ENCODE measurements at places on chromosomes 4 and X.

GRCh38 chr4:25908491-25908901, 5.5 kb upstream of the SMIM20 start:
- peak; percentile 94 for DNase-seq

- no peak for DNase-seq
These were observed 21.1 kb downstream of the NMU start for GRCh38 chr4:55615008-55615407.

DNA sequence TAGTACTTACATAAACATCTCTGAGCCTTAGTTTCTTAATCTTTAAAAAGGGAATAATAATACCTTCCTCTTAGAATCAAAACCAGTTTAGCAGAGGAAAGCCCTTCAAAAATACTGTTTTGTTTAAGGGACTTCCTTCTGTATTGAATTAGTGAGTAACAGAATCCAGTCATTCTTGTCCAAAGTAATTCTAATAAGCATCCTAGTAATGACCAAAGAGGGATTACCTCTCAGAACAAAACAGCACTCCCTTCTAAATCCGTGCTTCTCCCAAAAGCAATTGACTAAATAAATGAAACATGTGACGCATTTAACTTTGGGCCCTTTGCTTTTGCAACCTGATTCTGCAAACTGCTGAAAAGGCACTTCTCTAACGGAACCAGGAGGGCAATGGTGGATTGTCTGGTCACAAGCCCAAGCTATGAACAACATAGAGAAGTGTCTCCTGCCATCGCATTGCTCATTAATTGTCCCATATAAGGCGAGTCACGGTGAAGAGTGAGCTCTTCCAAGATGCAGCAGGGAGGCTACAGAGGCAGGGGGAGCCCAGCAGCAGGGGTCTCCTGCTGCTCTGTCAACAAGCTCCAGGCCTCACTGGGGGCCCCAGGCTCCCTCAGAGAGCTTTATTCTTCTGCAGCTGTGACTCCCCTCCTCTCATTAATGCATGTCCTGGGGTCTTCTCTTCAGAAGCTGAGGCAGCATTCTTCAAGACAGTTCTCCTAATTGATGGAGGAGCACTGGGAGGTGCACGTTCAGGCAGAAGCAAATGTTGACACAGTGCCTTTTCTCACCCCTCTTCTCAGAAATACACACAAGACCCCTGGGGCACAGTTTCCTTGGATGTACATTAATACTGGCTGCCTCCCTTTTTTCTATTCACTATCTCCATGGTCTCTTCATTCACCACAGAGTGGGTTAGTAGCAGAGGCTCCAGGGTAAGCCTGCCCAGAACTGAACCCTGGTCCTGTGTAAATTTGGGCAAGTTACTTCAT, 419.6 kb upstream of the RASGEF1B start:
- no peak for DNase-seq

GRCh38 chr4:111535792-111536191, 609.5 kb upstream of the FAM241A start:
- no peak for DNase-seq

DNA sequence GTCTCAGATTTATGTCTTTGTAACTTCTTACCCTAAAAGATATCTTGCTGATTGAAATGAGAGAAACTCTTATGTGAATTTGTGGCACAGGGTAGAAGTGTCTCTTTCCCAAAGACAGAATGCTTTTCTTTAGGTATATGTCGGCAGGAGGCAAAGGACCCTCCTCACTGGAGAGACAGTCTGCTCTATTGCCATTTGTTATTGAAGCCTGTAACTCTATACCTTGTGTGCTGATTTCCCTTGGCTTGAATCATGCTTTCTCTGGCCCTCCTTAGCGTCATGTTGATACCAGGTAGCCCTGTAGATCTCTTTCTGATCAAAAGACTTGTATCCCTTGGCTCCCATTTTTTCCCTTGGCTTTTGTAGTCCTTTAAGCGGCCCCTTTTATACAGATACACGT, 284.3 kb downstream of the CXXC4 start:
- DNase-seq: no peak

DNA sequence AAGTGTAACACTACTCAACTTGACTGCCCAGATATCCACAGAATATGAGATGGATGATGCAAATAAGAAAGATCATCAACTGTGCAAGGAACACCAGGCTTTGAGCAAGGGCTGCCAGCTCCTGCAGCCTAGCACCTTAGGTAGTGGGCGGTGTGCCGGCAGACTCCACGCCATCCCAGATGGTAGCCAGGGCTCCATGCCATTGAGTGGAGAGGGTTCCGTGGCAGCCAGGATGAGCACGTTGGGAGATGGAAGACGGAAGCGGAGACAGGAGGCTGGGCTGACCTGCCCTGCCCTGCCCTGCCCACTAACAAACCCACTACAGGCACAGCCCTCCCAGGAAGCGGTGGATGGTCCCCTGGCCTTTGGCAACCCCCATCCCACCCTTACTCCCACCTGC, 51.9 kb downstream of the TMPRSS11F start:
- no peak for DNase-seq

DNA sequence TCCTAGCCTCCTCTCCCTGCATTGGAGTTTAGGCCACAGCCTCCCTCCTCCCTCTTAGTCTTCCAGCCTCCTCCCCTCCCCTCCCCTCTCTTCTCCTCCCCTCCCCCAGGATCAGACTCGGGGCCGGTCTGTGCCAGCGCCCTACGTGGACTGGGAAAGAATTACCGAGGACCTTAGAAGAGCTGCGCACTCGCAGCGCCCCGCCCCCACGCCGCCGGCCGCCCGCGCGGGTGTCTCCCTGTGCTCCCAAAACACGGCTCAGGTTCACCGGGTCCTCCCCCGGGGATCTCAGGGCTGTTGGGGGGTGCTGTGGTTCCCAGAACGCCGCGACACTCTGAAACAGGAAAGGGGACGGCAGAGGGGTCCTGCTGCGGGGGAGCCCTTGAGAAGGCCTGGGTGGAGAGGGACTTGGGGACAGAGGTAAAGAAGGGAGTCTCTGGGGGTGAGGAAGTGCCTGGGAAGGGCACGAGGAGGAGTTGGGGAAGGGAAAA, 122.3 kb upstream of the TBL1X start:
- DNase-seq: peak; percentile 93

DNA sequence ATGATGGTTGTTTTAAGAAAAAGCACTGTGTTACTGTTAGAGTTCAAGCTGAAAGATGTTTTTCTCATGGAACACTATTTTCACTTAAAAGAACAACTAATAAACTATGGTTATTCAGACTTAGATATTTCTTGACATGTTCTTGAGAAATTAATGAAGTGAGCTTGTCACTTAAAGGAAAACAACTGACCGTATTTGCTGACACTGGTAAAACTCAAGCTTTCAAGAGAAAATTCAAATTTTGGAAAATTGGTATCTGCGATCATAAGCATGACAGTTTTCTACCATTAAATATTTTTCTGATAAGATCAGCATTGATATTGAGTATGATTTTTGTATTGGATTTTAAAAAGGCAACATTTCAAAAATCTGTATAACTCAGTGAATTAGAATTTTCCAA, 549.5 kb upstream of the ACTRT1 start:
- no peak for DNase-seq

GRCh38 chrX:12563121-12563520, 228.1 kb upstream of the PRPS2 start:
- DNase-seq: peak; percentile 36

- no peak for DNase-seq
These were observed 6.9 kb downstream of the LSM6 start for GRCh38 chr4:146182443-146182842.

- peak; percentile 61 for DNase-seq
These were observed 126.8 kb downstream of the KLHL8 start for GRCh38 chr4:87093443-87094123.

DNA sequence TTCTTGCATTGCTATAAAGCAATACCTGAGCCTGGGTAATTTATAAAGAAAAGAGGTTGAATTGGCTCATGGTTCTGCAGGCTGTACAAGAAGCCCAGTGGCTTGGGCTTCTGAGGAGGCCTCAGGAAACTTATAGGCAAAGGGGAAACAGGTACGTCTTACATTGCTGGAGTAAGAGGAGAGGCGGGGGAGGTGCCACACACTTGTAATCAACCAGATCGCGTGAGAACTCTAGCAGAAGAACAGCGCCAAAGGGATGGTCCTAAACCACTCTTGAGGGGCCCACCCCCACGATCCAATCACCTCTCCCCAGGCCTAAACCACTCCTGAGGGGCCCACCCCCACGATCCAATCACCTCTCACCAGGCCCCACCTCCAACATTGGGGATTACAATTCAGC, 50.6 kb upstream of the SHOX start:
- DNase-seq: no peak

DNA sequence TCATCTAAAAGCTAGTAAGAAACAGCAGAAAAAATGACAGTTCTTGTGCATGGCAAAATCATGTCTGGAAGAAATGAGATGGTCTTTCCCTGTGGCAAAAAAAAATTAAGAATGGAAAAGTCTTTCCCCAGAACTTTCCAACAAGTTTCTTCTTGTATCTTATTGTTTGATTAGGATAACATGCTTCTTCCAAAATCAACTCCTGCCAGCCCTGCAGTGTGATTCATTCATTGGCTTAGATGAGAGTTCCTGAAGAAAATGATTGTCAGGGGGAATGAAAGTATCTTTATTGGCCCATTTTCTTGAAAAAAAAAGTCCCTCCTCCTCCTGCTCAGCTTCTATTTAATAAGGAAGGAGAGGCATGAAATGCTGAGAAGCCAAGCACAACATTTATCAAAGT, 407.7 kb downstream of the ARAP2 start:
- no peak for DNase-seq

DNA sequence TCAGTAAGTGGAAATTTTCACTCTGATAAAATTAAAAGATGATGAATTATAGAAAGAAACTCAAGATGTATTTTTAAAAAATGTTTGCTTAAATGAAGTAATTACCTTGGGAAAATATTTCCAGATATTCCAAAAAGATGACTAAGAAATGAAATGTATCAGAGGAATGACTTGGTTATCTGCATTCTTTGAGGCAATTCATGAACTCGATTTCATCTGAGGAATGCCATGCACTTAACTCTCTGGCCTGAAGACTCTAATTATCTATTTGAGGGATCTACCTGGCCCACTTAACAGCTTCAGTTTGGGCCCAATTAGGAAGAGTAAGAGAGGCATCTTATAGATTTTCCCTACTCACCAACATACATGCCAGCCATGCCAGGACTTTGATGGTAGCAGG, 182.3 kb downstream of the INPP4B start:
- peak; percentile 13 for DNase-seq

DNA sequence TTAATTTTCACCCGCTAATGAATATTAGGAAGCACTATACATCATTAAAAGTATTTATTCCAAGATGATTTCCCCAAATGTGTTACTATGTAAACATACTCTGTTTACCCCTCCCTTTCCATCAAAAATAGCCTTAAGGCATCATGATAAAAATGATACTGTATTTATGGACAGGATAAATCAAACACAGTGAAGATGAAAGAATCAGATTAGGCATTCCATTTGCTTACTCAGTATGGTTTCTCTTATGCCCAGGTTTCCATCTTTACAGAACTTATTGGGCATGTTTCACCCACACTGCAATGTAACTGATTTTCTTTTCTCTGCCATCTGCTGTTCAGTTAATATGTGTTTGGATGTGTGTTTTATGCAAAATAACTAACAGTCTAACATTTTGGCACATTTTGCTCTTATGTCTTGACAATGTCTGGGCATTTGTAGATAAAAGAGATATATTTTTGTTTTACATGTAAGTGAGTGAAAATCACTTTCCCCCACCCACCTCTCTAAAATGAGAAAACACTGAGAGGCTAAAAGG, 445.2 kb downstream of the RPA4 start:
- no peak for DNase-seq

GRCh38 chrX:6729626-6730025, 194.7 kb upstream of the VCX3A start:
- peak; percentile 1 for DNase-seq

DNA sequence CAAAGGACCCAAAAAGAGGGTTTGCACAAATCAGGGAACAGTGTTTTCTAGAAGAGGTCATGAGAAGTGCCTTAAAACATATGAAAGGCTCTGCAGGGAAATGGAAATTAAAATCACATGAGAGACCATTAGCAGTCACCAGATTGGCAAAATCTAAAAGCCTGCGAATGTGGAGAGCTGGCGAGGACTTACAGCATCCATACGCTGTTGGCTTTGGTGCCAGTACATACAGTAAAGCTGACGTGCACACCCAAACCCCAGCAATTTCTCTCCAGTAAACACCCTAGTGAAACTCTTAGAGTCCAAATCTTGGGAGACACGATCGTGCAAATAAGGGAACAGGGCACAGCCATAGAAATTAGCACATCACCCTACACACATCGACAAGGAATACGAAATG, 25.4 kb upstream of the PPP2R2C start:
- no peak for DNase-seq

- DNase-seq: no peak
These were observed 22.7 kb upstream of the PLA2G12A start for GRCh38 chr4:109752525-109752924.

DNA sequence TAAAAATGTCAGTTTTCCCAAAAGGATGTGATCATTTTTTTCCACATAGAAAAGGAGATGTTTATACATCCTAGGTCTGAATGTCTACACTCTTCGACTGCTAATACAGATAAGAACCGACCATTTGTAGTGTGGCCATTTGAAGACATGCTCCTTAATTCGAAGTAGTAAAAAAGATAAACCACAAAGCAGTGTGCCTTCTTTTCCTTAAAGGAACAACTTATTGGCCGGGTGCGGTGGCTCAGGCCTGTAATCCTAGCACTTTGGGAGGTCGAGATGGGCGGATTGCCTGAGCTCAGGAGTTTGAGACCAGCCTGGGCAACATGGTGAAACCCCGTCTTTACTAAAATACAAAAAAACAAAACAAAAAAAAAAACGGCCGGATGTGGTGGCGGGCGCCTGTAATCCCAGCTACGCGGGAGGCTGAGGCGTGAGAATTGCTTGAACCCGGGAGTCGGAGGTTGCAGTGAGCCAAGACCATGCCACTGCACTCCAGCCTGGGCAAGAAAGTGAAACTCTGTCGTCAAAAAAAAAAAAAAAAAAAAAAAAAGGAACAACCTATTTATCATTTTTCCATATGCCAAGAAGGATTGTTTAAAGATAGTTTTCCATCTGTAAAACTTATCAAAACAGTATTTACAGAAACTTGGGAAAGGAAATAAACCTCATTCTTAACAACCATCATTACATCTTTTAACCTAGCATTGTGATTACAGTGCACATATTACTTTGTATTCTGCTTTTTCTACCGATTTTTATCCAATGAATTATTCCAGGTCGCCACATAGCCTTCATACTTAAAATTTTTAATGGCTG, 2.6 kb downstream of the INTS6L start:
- DNase-seq: no peak

DNA sequence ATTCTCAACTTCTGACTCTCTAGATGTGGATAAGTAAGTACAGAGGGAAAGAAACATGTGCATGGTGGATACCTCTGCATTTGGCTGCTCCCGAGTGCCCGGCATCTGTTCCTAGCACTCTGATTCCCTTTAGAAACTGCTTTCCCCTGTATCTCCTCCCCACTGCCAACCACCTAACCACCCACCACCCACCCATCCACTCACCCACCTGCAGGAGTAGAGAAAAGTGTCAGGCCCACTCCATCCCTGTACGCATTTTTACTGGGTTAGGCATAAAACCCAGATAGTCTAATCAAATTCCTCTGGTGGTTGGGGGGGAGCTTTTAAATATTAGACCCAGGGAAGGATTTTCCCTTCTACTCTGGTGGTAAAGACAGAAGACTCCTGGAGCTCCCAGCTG, 63.0 kb downstream of the TMEM154 start:
- DNase-seq: no peak

- DNase-seq: no peak
These were observed 251.2 kb downstream of the PAPSS1 start for GRCh38 chr4:107468812-107469211.

Measured in fibroblast of skin of scalp (primary cell).